ENCODE measurements at places on chromosomes 4 and X.

DNA sequence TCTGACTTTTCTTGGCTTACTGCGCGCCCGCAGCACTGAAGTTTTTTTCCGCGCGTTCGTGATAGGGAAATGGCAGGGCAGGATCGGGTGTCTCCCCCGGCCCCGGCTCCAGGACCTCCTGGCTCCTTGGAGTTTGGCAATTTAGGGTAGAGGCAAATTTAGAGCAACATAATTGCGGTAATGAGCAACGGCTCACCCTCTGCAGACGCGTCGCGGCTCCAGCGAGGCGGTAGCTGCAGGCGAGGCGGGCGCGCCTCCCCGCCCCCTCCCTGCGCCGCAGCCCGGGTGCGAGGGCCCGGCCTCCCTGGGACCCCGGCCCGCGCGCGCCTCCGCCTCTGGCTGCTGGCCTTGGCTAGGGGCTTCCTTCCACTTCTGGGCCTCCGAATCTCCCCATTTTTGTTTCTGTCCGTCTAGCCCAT is 6.2 kb downstream of the MSX1 start:
- DNase-seq: no peak

DNA sequence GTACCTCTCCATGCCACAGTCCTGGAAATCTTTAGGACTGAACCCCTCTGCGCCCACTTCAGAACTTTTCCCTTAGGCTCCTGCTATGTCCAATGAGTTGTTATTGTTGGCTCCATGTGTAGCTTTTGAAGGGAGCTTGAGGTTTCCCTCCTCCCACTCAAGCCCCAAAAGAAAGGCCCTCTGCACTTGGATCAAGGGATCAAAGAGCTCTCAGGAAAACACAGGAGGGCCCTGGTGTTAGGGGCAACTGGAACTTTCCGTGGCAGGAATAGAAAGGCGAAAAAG is 135.0 kb downstream of the RASL11B start:
- no peak for DNase-seq

- no peak for DNase-seq
Measured at GRCh38 chr4:81486502-81486901, 14.8 kb upstream of the RASGEF1B start.

DNA sequence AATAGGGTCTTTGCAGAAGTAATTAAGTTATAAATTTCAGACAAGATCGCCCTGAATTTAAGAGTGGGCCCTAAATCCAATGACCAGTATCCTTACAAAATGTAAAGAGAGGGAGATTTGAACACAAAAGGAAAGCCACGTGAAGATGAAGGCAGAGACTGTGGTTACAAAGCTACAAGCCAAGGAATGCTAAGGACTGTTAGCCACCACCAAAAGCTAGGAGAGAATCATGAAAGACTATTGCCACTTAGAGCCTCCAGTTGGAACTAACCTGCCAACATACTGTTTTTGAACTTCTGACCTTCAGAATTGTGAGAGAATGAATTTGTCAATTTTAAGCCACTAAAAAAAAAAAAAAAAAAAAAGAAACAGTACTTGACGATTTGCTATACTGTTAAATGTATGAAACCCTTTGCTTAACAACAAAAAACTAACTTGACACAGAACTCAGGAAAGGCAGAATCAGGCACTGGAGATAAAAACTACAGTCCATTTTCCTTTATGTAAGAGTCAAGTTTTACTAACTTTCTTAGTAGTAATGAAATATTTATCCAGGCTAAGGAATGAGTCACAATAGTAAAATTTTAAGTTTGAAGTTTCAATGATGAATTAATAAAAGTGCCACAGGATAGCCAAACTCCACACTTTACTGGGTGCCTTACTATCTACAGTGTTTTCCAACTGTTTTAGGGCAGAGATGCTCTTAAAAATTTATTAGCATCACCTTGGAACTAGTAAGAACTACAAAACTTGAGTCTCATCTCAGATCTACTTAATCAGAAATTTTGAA is 25.1 kb downstream of the DHX15 start:
- DNase-seq: no peak

DNA sequence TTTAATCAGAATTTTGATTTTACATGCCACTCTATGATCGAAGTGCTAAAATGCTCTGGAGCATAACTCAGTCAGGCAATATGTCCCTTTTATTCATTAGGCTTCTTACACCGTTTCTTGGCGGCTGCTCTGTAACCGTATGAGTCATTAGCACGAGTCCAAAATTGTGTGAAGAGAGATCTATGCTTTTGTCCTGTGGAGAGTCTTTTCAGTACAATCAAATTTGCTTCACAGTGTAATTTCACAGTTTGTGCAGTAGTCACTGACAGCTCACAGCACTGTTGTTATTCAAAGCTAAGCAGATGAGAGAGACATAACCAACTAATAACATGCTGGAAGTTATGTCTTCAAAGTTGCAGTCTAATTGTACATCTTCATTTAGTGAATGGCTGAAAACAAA is 167.8 kb downstream of the PCDH10 start:
- no peak for DNase-seq

- DNase-seq: peak; percentile 85
Measured at GRCh38 chr4:173529477-173530325, at the start of gene HAND2. Gene HAND2 (minus strand): TSS chr4:173530229. CDS start chr4:173529289, 940 bp downstream.

DNA sequence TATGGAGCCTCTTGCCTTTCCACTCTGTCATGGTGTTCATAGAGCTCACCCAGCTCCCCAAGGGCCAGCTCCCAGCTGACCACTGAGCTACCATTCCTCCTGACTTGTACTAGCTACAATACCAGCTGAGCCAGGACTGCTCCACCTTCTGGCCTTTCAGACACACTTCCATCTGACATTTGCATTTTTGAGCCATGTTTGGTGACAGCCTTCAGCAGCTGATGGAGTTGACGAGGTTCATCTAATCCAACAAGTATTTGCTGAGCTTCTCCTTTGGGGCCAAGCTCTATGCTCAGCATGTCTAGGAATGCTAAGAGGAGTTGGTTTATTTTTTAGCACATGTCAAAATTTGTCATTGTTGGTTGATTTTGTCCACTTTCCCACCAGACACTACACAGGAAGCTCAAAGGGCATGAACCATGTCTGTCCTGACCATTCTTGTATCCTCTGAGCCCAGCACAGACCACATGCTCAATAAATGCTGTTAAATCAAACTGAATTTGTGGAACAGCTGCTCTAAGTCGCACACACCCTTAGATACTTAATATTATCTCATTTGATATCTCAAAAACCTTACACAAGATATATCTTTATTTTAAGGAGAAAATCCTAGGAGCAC is 142.6 kb upstream of the PPARGC1A start:
- no peak for DNase-seq

- DNase-seq: peak; percentile 73
Measured at GRCh38 chrX:154526901-154527675, 11.1 kb upstream of the FAM3A start.

- DNase-seq: no peak
Measured at GRCh38 chr4:101347267-101347556, at the start of gene PPP3CA. Gene PPP3CA (minus strand): TSS chr4:101347526.

GRCh38 chrX:19798423-19798822 is 89.0 kb downstream of the SH3KBP1 start:
- no peak for DNase-seq

GRCh38 chr4:127732623-127733328 is 2.6 kb downstream of the SLC25A31 start:
- DNase-seq: no peak

DNA sequence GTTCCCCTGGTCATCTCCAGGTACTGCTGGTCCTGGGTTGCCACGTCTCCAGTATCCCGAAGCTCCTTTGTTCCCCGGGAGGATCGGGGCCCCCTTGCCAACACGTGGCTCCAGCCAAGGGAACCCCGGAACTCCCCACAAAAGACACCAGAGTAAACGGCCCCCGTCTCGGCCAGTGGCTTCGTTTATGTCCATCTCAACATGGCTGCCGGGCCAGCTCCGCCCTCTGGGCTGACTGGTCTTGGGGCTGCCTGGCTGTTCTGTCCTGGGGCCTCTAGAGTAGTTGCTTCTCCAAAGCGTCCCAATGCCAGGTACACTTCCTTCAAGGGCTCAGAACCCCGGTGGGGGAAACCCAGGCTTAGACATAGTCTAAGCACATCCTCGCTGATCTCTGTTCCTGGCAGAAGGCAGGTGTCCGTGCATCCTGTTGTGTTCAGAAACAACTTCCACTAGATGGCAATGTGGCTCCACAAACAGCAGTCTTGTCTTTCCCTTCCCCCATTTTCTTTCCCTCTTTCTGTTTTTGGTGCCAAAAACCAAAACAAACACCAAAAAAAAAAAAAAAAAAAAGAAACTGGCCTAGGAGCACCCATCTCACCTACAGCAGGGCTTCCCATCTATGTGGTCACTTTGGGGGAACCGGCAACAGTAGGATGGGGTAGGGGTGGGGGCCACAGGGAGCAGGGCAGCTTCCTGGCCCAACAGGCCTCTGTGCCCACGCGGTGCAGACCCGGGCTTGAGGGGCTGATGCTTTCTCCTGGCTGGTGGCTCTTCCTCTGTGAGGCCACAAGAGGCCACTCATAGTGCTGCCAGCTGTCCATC is 35.3 kb downstream of the NBDY start:
- peak; percentile 96 for DNase-seq

DNA sequence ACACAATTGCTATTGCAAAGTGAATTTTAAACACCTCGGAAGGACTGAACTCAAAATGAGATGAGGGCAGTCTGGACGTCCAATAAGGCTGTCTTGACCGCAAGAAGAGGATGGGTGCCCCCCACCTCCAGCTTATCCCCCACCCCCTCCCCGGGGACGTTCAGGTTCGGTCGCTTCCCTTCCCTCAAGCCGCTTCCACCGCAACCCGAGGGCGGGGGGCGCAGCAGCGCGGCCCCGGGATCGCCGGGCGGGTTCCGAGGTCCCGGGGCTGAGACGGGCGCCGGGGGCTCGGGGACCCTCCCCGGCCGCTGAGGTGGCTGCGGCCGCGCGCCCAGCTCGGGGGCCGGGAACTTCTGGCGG is 480 bp downstream of the USP46 start:
- no peak for DNase-seq

- no peak for DNase-seq
Measured at GRCh38 chrX:84340968-84341367, 153.0 kb upstream of the RPS6KA6 start.

DNA sequence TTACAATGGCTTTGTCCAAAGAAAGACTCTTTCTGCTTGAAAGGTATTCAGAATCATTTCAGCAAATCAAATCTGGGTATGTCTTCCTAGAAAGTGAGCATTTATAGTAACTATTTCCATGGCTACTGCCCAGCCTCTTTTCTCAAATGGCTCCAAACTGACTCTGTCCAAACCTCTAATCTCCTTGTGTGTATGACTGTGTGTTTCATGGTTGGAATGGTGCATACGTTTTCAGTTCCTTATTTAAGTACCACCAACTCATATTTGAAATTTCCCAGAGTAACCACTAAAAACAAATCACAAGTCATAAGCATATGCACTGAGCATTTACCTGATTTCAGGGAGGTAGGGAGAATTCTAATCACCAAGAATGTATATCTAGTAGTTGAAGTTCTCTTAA is 106.0 kb downstream of the TMEM144 start:
- no peak for DNase-seq

GRCh38 chr4:37982736-37983135 is 22.5 kb downstream of the PTTG2 start:
- DNase-seq: no peak

GRCh38 chr4:5098176-5098575 is 46.9 kb downstream of the STK32B start:
- DNase-seq: no peak

GRCh38 chr4:139028191-139028661 is 12.6 kb downstream of the NOCT start:
- DNase-seq: peak; percentile 71

DNA sequence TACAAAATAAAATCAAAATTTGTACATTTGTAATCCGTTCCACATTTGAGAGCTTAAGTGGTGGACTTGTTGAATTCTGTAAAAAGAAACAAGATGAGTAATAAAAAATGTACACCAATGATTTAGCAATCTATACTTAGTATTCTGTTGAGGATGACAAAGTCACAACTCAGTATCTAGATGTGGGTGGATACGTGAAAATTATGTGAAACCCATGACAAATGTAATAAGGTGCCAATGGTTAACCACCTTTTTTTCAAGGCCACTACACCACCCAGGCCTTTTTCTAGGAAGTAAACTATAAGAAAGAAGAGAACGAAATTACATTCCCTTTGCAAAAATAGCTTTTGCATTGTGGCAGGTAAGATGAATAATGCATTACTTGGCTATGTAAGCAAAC is 77.0 kb downstream of the ATP8A1 start:
- no peak for DNase-seq

- no peak for DNase-seq
Measured at GRCh38 chr4:162349395-162349794, 185.6 kb upstream of the FSTL5 start.

DNA sequence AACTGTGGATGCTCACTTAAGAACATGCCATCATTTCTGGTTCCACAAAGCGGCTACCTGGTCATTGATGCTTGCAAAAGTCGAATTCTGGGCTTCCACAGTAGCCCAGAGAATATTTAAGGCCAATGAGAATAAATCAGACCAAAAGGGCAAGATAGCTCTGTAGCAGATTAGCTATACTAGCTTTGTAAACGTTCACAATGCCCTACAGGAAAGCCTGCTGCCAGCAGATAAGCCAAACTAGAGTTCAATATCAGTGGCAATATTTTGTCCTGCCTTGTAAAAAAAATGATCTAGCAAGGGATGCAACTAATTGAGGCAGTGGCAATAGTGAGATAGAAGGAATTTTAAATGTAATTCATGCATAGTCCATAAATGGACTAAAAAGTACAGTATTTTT is 387.7 kb upstream of the TEX13C start:
- no peak for DNase-seq

DNA sequence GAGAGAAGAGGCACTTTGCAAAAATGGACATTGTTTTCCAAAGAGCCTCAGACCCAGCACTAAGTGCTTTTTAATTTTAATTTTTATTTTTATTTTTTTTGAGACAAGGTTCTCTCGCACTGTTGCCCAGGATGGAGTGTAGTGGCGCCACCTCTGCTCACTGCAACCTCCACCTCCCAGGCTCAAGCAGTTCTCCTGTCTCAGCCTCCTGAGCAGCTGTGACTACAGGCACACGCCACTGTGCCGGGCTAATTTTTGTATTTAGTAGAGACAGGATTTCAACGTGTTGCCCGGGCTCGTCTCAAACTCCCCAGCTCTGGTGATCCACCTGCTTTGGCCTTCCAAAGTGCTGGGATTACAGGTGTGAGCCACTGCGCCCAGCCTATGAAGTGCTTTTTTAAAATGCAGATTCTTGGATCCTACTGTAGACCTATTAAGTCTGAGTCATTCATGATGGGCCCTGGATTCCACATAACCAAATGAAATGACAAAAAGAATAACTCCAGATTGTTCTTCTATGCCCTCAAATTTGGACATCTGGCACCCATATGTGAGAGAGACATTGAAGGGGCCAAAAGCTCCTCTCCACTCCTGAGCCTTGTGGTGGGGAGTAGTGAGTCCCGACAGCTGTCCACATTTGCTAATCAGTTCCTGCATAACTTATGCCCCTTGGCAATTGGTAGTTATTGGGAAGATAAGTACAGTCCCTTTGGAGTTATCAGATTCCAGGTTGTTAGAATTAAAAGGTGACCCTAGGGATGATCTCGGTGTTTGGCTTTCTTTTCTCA is 3.6 kb downstream of the NOCT start:
- DNase-seq: no peak

DNA sequence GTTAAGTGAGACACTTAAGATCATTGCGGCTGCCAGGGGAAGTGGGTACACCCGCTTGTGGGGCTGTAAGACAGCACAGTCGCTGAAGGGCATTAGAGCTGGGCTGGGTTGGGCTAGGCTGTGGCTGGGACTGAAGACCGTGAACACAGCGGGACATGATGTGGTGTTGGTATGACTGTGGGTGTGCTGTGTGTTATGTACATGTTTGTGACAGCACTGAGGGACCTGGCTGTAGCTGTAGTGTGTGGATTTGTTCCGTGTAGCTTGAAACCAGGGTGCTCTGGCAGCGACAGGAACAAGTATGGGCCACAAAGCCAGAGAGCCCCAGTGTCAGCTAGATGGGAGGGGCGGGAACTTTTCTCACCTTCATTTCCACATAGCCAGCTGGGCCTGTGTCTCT is 82.1 kb downstream of the NHSL2 start:
- no peak for DNase-seq
